Cerebellar nuclear complex (tissue), 1 donor: ENCODE measurements at places on chromosomes 4 and X.

GRCh38 chr4:123843137-123843536, 446.5 kb downstream of the SPRY1 start:
- DNase-seq: no peak

- no peak for DNase-seq
Observed at GRCh38 chrX:9988762-9989161, 21.6 kb downstream of the CLDN34 start.

- no peak for DNase-seq
Observed at GRCh38 chrX:153862369-153863250, 23.4 kb downstream of the L1CAM start.

GRCh38 chrX:40061005-40061404, 36.8 kb downstream of the BCOR start:
- DNase-seq: no peak

- no peak for DNase-seq
Observed at GRCh38 chrX:123308658-123309057, 124.6 kb downstream of the GRIA3 start.

GRCh38 chr4:80008351-80008750, 64.7 kb downstream of the ANTXR2 start:
- no peak for DNase-seq

DNA sequence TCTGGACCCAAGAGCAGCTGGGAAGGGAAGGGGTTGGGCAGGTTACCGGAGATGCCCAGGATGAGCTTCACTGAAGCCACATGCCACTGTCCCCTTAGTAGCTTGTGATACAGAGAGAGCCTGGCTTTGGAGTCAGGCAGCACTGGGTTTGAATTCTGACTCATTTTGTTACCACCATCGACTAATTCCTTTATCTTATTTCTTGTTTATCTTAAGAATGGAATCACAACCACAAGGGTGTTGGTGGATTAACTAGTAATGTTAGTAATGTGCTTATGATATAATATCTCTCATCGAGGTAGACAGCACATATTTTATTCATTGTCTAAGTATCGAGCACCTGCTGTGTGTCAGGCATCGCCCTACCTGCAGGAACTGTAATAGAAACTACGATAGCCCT, 17.7 kb upstream of the STX18 start:
- no peak for DNase-seq

GRCh38 chrX:68532831-68533533, 34.1 kb downstream of the YIPF6 start:
- no peak for DNase-seq

- no peak for DNase-seq
Observed at GRCh38 chrX:19017271-19017670, 33.4 kb upstream of the PHKA2 start.

DNA sequence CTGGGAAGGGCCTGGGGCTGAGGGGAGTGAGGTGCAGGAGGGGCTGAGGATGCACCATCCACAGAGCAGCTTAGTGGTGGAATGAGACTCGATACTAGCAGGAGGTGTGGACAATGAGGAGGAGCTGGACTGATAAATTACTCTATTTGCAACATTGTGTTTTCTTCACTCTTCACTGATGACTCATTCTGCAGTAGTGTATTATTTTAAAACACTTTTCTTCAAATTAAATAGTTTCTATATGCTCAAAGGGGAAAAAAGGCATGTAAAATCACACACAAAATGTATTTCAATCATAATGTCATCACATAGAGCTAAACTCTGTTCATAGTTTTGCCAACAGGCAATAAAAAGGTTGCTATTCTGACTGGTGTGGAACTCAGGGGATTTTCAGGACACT, 467.0 kb upstream of the CTSO start:
- DNase-seq: no peak

GRCh38 chr4:134178706-134179105, 22.9 kb downstream of the PABPC4L start:
- DNase-seq: no peak

DNA sequence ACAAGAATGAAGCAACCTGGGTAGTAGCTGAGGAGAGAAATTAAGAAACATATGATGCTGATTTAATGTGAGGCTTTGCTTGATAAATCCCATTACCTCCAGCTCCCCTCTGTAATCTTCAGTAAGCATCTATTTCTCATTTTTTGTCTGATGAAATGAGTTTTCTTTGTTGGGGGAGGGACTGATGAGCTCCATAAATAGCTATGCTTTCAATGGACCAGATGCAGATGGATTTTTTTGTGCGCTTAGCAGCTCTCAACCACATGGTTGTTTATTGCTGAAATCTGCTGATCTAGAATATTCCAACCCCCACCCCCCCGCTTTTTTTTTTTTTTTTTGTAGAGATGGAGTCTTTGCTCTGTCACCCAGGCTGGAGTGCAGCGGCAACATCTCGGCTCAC, 1082.0 kb downstream of the RAPGEF2 start:
- DNase-seq: no peak

DNA sequence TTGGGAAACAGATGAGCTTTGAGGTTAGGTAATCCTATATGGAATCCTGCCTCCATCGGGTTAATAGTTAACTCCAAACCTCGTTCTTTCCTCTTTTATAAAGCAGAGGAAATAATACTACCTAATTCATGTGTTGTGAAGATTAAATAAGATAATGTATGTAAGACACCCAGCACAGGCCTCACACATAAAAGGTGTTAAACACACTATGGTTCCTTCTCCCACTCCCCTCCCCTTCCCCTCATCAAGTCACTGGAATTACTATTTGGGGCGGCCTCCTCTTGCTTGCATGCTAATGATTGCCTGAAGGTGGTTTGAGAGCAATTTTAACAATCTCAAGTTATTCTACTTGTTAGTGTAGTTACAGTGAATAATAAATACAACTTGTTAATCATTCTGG, 404.4 kb upstream of the RASGEF1B start:
- no peak for DNase-seq

DNA sequence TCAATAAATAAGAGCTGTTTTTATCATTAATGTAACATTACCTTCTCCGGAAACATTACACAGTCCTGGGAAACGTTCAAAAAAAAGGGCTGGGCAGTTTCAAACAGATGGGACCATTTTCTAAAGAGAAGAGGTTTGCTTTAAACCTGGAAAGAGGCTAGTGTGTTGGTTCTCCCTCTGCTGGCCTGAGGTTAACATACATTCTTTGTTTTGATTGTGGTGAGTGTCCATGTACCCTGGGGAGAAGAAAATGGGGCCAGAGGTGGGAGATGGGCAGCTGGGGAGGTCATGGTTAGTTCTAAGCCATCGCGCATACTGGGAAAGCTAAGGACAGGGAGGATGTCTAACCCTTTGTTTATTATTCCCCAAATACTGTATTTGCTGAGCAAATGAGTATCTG, 194.7 kb downstream of the CPEB2 start:
- no peak for DNase-seq

DNA sequence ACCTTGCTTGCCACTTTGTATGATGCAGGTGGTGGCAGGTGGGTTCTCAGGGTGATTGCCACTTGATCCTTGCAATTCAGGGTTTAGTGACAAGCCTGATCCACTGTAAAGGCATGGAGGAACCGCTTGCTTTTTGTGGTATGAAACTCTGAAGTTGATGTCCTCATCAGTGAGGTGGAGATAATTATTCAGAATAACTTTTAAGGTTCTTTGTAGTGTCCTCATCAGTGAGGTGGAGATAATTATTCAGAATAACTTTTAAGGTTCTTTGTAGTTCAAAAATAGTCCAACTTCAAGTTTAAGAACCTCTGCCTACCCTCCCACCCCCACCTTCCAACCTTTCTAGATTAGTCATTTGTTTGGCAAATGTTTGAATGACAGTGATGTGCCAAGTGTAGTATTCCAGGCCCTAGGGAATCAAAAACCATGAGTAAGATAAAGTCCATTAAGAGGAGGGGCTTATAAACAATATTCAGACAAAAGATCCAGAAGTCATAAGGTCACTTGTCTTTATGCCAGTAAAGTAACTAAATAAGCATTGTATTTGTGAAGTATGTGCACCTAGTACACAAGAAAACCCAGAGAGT, 51.2 kb downstream of the DCUN1D4 start:
- no peak for DNase-seq

GRCh38 chr4:169062897-169063244, 52.8 kb upstream of the CBR4 start:
- no peak for DNase-seq

- DNase-seq: no peak
Observed at GRCh38 chrX:12701628-12702027, 89.6 kb upstream of the PRPS2 start.
